CD4-positive, alpha-beta T cell treated with Interleukin-15 for 4 hours (primary cell): ENCODE measurements at places on chromosomes 5 and 9.

DNA sequence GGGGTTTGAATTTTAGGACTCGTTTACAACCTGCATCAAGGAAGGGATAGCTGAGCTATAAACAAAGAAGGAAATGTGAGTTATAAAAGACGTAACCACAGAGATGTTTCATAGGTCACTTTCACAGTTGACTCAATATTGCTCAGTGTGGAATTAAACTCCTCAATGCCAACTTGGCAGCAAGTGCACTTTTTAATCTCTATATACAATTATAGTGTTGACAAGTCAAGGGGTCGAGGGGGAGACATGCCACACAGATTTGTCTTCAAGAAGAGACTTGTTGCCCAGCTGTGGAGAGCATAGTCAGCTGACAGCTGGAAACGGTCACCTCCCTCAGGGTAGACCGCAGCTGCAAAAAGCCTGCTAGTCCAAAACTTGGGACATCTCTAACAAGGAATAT is 163.4 kb upstream of the DMAC1 start:
- no peak for DNase-seq

DNA sequence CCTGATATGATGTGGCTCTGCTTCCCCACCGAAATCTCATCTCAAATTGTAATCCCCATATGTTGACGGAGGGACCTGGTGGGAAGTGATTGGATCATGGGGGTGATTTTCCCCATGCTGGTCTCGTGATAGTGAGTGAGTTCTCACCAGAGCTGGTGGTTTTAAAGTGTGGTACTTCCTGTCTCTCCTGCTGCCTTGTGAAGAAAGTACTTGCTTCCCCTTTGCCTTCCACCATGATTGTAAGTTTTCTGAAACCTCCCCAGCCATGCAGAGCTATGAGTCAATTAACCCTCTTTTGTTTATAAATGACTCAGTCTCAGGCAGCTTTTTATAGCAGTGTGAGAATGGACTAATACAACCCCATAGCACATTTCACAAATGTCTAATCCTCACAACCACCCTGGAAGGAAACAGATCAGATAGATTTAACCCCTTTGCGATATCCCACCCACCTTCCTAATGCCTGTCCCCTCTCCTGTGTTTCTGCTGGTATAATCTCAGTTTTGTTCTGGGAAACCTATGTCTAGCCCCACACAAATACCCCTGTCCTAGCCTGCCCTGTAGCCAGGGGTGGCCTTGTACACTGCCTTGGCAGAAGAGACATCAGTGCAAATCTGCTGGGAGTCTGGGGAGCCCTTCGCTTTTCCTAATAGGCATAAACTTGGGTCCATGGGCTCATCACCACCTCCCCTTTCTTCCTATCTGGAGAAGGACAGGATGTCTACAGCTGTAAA is 157.0 kb upstream of the RAI14 start:
- DNase-seq, result peak; percentile 6

DNA sequence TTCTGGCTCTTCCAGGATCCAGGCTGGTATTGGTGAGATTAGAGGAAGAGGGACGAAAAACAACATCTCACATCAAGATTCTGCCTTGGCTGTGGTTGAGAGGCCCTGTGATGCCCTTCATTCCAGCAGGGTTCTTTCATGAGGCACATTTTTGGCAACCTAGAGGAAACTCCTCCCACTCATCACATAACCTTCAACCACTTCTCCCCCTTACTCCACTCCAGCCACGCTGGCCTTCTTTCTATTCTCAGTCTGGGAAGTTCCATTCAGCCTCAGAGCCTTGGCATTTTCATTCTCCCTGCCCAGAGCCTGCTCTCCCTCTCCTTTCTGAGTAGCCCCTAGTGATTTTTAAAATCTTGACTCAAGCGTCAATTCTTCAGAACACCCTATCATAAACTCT is 337.5 kb downstream of the ZSWIM6 start:
- no peak for DNase-seq

DNA sequence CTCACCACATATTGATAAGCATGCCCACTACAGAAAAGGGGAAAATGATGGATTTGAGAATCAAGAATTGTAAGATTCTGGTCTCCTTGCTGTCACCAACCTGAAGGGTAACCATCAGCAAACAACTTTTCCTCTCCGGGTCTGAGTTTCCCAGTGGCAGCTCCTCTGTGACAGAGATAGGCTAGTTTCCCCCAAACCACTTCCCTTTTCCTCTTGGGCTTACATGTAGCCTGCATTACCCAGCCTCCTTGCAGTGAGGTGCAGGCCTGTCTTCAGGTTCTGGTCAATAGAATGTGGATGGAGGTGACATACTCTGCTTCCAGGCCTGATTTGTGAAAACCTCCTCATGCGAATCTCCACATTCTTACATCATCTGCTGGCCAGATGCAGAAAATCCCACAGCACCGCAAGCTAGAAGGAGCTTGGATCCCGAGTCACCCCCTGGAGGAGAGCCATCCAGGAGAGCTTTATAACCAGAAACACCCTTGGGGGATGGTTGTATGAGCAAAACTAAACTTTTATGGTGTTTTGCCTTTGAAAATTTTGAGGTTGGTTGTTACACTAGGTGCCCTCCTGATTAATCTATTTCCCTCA is 206.1 kb downstream of the RGS3 start:
- no peak for DNase-seq

DNA sequence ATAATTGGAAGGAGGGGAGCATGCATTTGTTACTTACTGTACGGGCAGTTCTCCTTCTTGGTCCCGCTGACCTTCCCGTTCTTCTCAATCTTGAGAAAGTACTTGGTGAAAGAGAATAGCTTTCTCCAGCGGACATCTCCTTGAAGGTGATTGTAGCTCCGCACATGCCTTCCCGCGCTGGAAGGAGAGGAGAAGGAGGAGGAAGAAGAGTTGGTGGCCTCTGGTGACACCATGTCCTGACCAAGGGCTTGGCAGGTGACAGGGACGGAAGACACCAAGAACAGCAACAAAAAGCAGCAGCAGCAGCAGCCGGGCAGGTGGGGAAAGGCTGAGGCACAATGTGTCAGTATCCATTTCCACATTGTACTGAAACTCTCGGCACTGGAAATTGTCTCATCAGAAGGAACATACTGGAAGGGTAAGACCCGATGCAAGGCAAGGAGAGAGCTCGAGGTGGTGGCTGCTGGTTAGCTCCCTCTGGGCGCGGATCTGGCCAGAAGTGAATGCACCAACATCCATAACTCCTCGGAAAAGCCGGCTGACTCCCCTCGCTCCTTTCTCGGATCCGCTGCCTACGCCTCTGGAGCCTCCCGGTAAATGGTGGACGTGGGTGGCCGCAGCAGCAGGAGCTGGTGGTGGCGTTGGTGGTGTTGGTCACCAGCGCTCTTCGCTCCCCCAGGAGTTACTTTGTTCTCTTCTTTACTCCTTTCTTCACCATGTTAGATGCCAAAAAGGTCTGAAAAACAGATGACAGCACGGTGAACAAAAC is 715 bp downstream of the FGF10 start:
- DNase-seq, result no peak

DNA sequence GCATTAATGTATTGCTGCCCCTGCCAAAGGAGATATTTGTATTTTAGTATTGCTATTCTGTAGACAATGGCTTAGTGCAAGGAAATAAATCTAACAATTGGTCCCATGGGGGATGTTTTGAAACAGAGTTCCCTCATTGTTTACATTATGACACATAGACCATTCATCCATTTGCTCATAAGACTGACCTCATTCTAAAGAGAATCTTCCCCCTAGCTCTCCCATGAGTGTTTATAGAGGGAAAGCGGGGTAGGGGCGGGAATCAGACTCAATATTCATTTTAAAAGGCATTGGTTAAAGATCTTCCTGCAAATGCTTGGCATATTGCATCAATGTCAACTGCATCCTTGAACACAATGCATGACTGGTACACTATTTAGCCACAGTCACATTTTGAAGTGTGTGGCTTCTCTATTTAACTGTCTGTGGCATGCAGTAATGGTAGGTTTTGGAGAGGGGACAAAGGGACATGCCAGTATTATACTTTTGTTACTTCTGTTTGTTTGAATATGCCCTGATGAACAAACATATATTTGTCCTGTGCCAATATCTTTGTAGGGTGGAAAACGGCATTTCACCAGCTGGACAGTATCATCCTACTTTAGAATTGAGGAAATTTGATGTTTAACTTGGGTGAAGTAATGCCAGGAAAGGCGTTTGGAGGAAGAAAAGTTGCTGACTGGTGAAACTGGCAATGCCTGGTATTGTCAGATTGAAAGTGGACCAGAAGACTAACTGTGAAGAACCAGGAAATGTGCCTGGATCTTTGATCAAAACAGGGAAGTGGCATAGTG is 84.1 kb upstream of the MEGF10 start:
- DNase-seq, result no peak

GRCh38 chr9:37034305-37034937 is 353 bp upstream of the PAX5 start:
- DNase-seq, result no peak

- DNase-seq, result no peak
These were observed 90.7 kb downstream of the LPAR1 start for GRCh38 chr9:110947491-110948044.

DNA sequence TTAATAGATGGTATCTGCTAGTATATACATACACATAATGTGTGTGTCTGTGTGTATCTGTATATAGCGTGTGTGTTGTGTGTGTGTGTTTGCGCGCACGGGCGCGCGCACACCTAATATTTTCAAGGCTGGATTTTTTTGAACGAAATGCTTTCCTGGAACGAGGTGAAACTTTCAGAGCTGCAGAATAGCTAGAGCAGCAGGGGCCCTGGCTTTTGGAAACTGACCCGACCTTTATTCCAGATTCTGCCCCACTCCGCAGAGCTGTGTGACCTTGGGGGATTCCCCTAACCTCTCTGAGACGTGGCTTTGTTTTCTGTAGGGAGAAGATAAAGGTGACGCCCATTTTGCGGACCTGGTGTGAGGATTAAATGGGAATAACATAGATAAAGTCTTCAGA is 757 bp downstream of the FXN start:
- peak; percentile 15 for DNase-seq

DNA sequence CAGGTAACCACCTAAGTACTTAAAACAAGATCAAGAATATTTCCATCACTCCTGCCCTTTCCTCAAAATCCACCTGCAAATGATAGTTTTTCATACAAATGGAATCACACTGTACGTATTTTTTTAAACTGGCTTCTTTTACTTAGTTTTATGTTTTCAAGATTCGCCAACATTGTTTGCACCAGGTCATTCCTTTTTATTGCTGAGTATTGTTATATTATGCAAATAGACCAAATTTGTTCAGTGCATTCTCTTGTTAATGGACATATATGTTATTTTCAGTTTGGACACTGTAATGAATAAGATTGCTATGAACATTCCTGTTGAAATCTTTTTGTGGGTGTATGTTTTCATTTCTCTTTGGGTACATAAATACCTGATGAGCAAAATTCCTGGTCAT is 8.3 kb upstream of the ANKRD31 start:
- DNase-seq, result no peak

DNA sequence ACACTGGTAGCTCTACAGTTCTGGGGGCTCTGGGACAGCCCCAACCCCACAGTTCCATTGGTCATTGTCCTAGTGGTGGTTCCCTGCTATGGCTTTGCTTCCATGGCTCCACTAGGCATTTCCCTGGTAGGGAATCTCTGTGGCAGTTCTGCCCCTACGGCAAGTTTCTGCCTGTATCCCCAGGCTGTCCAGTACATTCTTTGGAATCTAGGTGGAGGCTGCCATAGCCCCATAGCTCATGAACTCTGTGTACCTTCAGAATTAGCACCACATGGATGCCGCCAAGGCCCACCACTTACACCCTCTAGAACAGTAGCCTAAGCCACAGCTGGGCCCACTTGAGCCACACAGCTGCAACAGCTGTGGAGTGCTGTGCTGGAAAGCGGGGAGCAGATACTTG is 3.3 kb upstream of the GOLM1 start:
- no peak for DNase-seq

GRCh38 chr5:175516933-175517823 is 38.8 kb downstream of the SFXN1 start:
- DNase-seq, result no peak

GRCh38 chr9:134003237-134003636 is 11.1 kb upstream of the VAV2 start:
- DNase-seq, result no peak

- no peak for DNase-seq
These were observed 340.7 kb downstream of the NR2F1-AS1 start for GRCh38 chr5:93240228-93240834.

DNA sequence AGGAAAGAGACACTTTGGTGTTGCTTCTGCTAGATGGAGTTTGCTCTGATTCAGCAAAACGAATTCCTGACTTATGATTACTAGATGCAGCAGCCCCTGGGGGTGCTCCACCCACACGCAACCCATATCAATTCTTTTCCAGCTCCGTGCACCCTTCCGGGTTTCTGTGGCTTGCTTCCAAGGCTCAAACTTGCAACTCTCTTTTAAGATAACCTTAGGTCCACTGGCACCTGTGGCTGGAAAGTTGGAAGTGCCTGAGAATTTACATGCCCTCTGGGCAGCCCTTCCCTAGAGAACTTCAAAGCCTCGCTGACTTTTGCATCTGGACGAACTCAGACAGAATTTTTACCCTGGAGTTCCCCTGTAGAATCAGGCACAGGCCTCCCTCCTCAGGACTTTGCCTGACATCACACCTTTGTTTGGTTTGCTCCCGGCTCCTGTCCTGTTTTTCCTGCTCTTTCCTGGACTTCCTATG is 224.9 kb downstream of the SNX18 start:
- DNase-seq, result no peak

- DNase-seq, result no peak
These were observed 107.8 kb upstream of the SLIT3 start for GRCh38 chr5:169408731-169409130.

- peak; percentile 61 for DNase-seq
These were observed 218.2 kb downstream of the MAST4 start for GRCh38 chr5:66814146-66814991.

- peak; percentile 42 for DNase-seq
These were observed 15.1 kb downstream of the TCF7 start for GRCh38 chr5:134129411-134130238.

GRCh38 chr9:33748633-33749304 is 46.6 kb upstream of the PRSS3 start:
- DNase-seq, result peak; percentile 18

DNA sequence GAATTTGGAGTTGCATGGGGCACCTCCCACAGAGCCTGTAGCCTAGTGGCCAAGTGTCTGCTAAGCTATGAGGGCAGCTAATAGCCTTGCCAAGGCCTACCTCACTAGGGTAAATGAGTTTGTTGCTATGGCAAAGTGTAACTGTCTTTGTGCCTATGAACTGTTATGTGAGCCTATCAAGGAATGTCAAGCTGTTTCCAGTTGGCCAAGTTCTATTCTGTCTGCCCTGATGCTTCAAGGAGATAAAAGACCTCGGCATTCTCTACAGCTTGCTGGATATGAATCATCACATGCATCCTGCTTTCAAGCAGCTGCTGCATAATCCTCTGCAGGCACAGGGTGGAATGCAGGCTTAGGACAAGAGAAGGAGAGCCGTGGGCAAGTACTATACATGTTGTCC is 69.8 kb upstream of the CCDC112 start:
- DNase-seq, result no peak

DNA sequence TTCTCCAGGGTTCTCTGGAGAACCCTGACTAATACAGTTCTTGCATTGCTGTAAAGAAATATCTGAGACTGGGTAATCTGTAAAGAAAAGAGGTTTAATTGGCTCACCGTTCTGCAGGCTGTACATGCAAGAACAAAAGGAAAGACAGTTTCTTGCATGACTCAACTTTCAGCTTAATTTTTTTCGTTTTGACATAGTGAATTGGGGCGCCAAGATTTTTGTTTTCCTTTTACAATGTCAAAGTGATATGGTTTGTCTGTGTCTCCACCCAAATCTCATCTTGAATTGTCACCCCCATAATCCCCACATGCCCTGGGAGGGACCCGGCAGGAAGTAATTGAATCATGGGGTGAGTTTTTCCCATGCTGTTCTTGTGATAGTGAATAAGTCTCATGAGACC is 11.8 kb upstream of the CRHBP start:
- no peak for DNase-seq

- DNase-seq, result no peak
These were observed 16.3 kb downstream of the TNFSF8 start for GRCh38 chr9:114914139-114914538.
